ENCODE measurements at places on chromosomes 1 and 21. TPM values are rescaled to one million over a fixed set of nuclear protein-coding genes. Genes with fewer than 3 reads are reported as not detected.
A peak's percentile ranks its signal among the peaks of the same experiment; 100 is the strongest.

GRCh38 chr1:100299521-100300222, 33.7 kb downstream of the RTCA start:
- DNase-seq = no peak

- DNase-seq = peak; percentile 75
Observed at GRCh38 chr1:39609618-39610331, 29.7 kb downstream of the HEYL start.

GRCh38 chr1:42420121-42420520, 35.7 kb downstream of the ZMYND12 start:
- DNase-seq = no peak

- DNase-seq = no peak
Observed at GRCh38 chr1:204191456-204191855, 4.8 kb downstream of the KISS1 start.

DNA sequence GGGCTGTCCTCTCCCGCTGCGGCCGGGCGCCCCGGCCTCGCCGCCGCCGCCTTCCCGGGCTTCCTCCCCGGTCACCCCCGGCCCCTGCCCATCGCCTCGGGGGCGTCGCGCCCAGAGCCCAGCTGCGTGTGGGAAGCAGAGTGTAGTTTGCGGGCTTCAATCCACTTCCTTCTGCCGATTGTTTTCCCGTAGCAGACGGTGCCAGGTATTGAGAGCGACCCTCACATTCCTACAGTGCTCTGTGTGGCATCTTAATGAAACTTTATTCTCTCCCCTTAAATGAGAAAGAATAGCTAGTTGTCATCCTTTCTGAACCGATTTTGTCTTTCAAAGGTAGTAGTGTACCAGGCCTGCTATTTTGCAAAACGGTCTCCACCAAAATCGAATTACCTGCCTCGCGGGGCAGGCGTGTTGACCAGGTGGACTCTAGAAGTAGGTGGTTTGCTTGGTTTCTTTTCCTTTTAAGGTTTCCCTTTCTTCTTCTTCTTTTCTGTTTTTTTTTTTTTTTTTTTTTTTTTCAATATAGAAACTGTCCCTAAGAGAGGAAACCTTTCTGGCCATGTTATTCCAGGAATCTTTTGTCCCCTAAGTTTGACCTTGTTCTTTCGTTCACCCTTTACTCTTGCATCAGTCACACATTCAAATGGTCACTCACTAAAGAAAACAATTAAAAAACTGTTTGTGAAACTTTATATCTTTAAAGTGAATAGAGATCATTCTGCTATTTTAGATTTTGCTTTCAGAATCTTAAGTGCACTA, 881 bp downstream of the USP25 start:
- no peak for DNase-seq

DNA sequence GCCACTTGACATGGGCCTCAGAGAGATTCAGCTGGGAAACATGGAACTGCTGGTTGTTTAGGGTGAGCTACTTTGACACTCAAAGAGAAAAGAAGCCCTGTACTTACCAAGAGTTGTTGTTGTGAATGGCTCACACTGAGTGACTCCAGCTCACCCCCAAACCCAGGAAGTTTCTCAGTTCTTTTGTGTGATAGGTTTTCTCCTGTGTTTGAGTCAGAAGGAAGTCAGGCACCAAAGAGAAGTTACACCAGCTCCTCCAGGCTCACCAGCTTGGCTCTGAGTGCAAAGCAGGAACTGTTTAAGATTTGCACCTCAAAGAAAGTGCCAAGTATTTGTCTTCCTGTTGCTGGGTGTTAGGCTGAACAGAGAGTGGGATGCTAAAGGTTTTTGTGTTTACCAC, 111.2 kb upstream of the PROX1 start:
- DNase-seq = no peak

DNA sequence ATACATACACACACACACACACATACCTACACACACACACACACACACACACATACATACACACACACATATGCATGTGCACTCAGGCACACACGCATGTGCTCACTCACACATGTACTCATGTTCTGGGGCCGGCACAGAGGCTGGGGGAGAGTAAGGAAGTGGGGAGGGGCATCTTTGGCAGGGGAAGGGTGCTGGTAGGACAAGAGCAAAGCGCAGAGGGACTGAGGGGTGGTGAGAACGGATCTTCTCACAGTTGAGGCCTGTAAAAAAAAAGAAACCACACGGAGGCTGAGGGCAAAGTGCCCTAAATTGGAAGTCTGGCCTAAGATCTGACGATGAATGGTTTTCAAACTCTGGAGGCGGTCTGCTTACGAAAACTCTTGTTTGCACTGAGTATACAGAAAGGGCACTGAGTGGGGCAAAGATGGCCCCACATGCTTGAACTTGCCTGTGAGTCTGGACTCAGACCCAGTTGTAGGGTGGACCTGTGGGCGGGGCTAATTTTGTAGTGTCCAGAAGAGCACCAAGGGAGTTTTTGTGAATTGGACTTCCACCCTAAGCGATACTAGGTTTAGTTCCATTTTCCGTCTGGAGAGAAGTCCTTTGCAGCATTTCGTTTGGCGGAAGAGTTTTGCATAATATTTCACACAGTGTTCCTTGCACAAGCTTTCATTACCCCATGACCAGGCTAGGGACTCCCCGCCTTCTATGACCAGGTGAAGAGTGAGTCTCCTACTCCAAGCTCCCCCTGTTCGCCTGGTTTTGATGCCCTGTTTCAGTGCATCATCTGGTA, 79.3 kb upstream of the LYST start:
- DNase-seq = no peak

DNA sequence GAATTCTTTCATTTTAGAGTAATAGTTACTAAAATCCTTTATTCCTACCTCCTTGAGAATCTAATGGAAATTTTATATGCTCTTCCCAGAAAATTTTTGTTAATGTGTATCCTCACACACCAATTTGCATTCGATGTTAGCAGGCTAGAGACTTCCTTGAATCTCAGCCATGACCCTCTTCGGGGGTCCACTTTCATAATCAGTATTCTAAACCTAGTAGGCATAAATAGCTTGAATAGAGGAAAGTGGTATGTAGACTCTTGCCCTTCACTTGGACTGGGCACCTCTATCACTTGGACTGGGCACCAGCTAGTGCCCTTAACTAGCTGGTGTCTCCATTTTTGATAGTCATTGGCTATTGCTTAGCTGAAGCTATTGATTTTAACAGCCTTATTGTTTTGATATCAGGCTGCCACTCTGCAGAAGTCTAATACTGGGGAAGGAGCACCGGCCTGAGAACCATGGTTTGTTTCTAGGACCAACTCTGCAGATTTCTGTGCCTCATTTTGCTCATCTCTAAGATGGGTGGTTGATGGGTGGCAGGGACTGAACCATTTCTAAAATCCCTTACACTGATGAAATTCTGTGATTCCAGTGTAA, 42.8 kb downstream of the MRPL39 start:
- DNase-seq = no peak

GRCh38 chr21:45428534-45428933, 23.6 kb downstream of the COL18A1 start:
- no peak for DNase-seq

GRCh38 chr1:227323171-227323966, 5.1 kb upstream of the CDC42BPA start:
- DNase-seq = no peak

DNA sequence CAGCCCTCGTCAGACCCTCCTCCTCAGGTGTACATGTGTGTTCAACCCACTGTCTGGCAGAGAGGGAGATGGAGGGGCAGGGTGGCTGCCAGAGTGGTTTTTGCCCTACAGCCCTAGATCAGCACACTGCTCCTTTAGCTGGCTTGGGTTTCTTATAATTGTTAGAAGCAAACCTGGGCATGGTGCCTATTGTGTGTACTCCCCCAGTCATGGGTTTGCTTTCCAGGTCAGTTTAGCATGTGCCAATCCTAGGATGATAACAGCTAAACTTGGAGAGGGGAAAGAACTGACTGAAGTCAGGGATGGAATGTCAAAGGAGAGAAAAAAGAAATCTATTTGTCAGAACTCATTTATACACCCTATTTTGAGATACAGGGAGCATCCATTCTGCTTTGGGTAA, 63.3 kb downstream of the UCK2 start:
- no peak for DNase-seq

DNA sequence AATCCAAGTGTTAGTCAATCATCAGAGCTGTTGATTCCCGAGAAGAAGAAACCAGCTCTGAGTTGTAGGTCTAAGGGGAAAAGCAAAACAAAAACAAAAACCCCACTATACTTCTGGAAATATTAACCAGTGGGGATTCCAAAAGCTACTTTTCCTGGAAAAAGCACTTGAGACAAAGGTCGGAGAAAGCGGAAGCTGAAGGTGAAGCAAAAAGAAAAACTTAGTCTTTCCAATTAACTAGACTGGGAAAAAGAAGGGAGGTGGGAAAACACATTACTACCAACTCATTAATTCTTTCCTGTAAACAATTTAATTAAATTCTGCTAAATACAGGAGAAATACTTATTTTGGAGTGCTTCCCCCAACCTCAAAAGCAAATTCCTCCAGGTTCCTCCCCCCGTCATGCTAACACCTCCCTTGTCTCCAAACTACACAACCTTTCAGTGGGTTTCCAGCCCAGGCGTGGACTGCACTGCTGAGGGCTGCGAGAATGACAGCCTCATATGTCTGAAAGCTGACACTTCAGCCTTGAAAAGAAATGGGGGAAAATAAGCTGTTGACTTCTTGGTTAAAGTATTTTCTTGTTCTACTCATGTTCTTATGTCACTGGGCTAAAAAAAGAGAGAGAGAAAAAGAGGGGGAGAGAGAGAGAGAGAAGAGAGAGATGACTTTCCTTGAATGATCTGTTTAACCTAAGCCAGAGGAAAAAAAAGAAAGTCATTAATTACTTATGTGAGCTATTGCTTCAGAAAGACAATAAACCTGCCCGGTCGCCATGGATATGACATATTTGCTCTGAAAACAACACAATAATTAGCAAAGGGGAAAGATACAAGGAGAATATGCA, 5.1 kb downstream of the CASZ1 start:
- no peak for DNase-seq

DNA sequence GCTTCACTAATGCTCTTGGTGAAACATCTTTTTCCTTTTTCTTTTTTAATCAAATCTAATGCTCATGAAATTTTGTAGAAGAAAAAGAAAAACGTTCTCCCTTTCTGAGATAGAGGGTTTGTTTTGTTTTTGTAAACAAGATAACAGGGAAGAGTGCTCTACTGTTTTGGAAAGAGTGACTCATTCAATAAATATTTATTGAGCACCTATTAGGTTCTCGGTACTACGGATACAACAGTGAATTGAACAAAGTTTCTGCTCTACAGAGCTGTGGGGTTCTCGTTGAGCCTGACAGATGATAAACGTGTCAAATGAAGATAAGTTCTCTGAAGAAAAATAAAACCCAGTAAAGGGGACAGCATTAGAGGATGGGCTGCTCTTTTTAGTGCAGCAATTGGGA, 7.0 kb downstream of the PGM1 start:
- DNase-seq = no peak

DNA sequence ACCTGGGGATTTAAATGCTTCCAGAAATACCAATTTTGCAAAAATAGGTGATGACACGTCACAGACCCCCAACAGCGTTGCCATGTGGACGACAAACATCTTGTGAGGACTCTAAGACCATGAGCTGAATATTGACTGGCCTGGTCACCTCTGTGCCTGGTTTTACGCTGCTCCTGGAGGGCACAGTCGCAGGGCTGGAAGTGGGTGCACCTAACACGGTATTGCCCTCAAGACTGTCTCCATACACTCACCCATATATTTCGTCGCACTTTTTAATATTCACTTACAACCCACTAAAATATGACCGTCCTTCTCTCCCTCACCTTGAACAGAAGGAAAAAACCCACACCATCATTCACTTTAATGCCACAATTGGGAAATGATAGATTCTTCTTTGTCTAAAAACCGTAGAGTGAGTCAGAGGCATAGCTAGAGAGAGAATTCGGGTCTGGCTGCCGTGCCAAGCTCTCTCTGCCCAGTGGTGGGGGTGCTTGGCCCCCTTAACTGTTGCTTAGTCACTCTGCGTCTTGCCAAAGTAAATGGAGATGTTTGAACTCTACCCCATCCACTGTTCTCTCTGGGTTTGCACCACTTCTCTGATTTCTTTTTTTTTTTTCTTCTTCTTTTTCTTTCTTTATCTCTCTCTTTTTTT, 40.8 kb upstream of the UTS2 start:
- no peak for DNase-seq

DNA sequence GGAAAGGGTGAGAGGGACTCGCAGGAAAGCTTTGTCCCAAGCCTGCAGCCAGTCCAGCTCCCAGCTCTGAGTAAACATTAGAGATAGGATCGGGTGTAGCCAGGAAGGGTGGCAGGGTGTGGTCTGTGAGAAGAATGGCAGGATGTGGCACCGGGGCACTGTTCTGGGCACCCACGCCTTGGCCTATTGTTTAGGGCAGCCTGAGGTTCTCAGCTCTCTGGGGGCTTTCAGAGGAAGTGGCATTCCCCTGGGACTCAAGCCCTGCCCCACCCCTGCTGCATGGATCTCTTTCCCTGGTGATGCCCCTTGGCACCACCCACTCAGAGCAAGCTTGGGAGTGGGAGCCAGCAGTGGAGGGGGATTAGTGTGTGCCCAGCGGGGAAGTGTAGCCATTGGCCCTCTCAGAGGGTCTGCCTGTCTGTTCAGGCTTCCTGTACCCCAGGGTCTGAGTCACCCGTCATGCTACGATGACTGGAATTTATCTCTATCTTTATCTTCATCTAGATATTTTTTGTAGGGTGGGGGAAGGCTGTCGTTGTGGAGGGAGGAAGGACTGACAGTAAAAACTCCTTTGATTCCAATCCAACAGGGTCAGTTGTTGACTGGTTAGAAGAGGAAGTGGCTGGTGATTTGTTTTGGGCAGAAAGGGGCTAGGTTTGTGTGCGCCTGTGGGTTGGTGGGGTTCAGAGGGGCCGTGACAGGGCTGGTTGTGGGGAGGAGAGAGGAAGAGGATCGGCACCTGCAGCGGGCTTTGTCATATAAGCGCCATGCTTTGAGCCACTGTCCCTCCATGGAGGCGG, 31.6 kb downstream of the SOX13 start:
- DNase-seq = no peak

DNA sequence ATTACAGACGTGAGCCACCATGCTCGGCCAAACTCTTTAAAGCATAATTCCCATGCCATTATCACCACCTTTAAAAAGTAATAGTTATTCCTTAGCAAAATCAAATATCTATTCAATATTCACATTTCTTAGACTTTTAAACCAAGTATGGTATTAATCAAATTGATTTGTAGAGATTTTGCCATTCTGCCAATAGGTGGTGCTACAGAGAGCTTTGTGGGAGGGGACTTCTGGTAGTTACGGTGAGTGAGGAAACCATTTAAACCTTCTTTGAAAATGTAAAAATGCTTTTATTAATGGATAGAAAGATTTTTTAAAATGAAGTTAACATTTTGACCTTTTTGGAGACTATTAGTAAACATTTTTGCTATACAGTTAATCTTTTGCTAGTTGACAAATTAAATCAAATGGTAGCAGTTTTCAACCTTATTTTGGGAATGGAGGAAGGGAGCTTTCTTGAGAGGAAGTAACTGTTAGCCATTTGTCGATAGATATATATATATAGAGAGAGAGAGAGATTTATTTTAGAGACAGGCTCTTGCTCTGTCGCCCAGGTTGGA, 19.3 kb downstream of the IARS2 start:
- DNase-seq = no peak

TRIM67 gene
- total RNA-seq = not detected

ALDH4A1 gene
- total RNA-seq = 4.2 TPM

B3GALT2 gene
- 0.50 TPM for total RNA-seq

TMEM61 gene
- total RNA-seq = 0.24 TPM

KCNN3 gene
- 0.51 TPM for total RNA-seq

VCAM1 gene
- 0.24 TPM for total RNA-seq

AMY1B gene
- total RNA-seq = not detected

UAP1 gene
- total RNA-seq = 31.0 TPM

C1orf185 gene
- total RNA-seq = not detected

SPOCD1 gene
- total RNA-seq = not detected

Data from activated T-cell treated with anti-CD3 and anti-CD28 coated beads, Interleukin-2, amount 50 U/mL, for 4 hours (primary cell).